ENCODE measurements at places on chromosomes 3 and 15.

DNA sequence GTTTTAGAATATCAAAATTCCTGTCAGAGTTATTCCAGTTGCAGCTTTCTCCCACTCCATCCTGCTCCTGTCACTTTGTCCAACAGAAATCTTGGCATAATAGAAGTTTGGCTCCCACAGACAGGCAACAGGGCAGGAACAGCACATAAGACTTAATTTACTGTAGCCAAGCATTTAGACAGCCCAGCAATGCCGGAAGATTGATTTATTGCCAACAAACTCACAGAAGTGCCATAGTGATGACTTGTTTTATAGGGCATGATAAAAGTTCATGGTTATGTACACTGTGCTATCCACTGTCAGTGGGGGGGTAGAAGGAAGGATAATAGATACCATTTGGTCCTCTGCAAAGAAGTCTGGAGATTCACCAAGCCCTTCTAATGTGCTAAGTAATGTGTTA lies 98.3 kb upstream of the CBLB start:
- DNase-seq, result no peak

- DNase-seq, result no peak
Observed at GRCh38 chr3:125310623-125311081, 64.5 kb downstream of the ZNF148 start.

GRCh38 chr15:83762367-83762766 lies 108.4 kb downstream of the ADAMTSL3 start:
- no peak for DNase-seq

GRCh38 chr3:184192889-184193288 lies 6.9 kb downstream of the ABCF3 start:
- no peak for DNase-seq

Data from stimulated activated CD8-positive, alpha-beta memory T cell treated with anti-CD3 and anti-CD28 coated beads, Interleukin-15, amount 100 ng/mL, for 24 hours (primary cell).